Stomach (tissue), 19 donors: ENCODE measurements at places on chromosomes 1 and 21. TPM values are rescaled to one million over a fixed set of nuclear protein-coding genes. Genes with fewer than 3 reads are reported as not detected.

SPRR5 gene
- total RNA-seq: not detected

IFNLR1 gene
- not detected for total RNA-seq

TMIGD3 gene
- not detected for total RNA-seq

NES gene
- total RNA-seq: 3.2 TPM

PATJ gene
- total RNA-seq: 80.0 TPM

RCC1 gene
- total RNA-seq: 104 TPM

FMO5 gene
- total RNA-seq: 201 TPM

GRCh38 chr1:85224734-85225623, 24.2 kb upstream of the SYDE2 start:
- H3K36me3 ChIP-seq: no peaks in the 10 kb centered on the region
- peak; percentile 95 for DNase-seq
- peak overlapping the region; percentile 73 for H3K27ac ChIP-seq
- no peaks in the 10 kb centered on the region for H3K27me3 ChIP-seq

- H3K27ac ChIP-seq: no peak overlapping the region
- no peak overlapping the region for H3K4me3 ChIP-seq
- no peaks in the 10 kb centered on the region for H3K4me1 ChIP-seq
- DNase-seq: no peak
- H3K36me3 ChIP-seq: no peaks in the 10 kb centered on the region
Measured at GRCh38 chr1:202663131-202663530, 47.1 kb downstream of the SYT2 start.

GRCh38 chr1:55820501-55820900, 605.3 kb upstream of the USP24 start:
- DNase-seq: no peak
- H3K27me3 ChIP-seq: no peaks in the 10 kb centered on the region
- H3K4me1 ChIP-seq: no peaks in the 10 kb centered on the region
- no peak overlapping the region for H3K27ac ChIP-seq
- no peaks in the 10 kb centered on the region for H3K36me3 ChIP-seq
- no peak overlapping the region for H3K4me3 ChIP-seq

- no peak overlapping the region for H3K27ac ChIP-seq
- no peaks in the 10 kb centered on the region for H3K36me3 ChIP-seq
- no peaks in the 10 kb centered on the region for H3K27me3 ChIP-seq
- no peak overlapping the region for H3K4me3 ChIP-seq
- H3K4me1 ChIP-seq: peaks cover 4% of the 10 kb centered on the region
Measured at GRCh38 chr21:34190576-34191321, 117.4 kb downstream of the MRPS6 start.

DNA sequence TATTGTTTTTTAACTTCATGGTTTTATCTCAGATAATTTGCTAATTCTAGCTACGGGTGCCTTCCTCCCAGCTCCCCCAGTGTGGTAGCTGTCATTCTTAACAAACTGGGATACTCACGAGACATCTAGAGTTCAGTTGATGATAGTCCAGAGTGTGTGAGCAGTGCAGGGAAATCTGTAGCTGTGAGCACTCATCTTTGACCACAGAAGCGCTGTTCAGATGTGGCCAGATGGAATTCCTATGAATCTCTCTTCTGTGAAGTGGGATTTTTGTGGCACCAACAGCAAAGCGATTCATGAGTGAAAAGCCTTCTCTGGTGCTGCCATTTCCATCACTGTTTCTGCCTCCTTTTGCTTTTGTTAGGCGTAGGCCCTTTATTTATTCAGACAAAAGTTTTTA, 125.1 kb downstream of the NFIA start:
- no peaks in the 10 kb centered on the region for H3K36me3 ChIP-seq
- no peak overlapping the region for H3K27ac ChIP-seq
- no peak overlapping the region for H3K4me3 ChIP-seq
- DNase-seq: no peak
- H3K27me3 ChIP-seq: no peaks in the 10 kb centered on the region
- H3K4me1 ChIP-seq: peaks cover 36% of the 10 kb centered on the region

GRCh38 chr21:28742527-28742926, 250.2 kb downstream of the LTN1 start:
- no peaks in the 10 kb centered on the region for H3K36me3 ChIP-seq
- H3K27me3 ChIP-seq: no peaks in the 10 kb centered on the region
- H3K27ac ChIP-seq: no peak overlapping the region
- H3K4me3 ChIP-seq: no peak overlapping the region
- peaks cover 8% of the 10 kb centered on the region for H3K4me1 ChIP-seq

DNA sequence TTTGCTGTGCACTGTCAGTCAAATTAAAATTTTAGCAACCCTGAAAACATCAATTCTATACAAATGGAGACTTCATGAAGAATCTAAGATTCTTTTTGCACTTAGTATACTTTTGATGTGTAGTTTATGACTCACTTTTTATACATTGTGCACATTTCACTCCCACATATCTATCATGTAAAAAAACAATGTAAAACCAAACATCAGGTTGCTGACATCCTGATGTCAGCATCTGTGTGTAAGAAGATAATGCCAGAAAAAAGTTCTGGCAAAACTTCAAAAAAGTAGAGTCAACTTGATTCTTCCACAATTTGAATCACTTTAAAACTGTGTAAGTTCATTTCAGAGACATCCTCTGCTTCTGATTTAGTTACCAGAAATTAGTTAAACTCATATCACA, 115.7 kb downstream of the CENPF start:
- H3K4me1 ChIP-seq: no peaks in the 10 kb centered on the region
- H3K27ac ChIP-seq: no peak overlapping the region
- H3K27me3 ChIP-seq: no peaks in the 10 kb centered on the region
- DNase-seq: no peak
- H3K4me3 ChIP-seq: no peak overlapping the region

GRCh38 chr1:162666006-162666645, 33.9 kb downstream of the DDR2 start:
- DNase-seq: no peak
- no peak overlapping the region for H3K4me3 ChIP-seq
- no peaks in the 10 kb centered on the region for H3K27me3 ChIP-seq
- H3K27ac ChIP-seq: no peak overlapping the region

DNA sequence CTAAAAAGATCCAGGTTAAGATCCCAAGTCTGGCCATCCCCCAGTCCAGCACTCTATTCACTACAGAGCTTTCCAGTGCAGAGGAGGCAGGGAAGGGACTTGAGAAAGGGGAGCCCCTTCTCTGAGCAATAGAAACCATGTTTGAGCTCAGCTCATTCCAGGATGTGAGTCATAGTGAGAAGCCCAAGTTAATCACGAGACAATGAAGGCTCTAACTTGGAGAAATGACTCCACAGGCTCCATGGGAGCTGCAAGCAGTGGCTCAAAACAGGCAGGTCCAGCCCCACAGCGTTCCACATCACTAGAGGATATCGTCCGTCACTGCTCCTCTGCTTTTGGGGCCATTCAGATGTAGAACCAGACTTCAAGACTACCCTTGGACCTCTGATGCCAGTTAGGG, 59.1 kb downstream of the CAMK2N1 start:
- H3K27me3 ChIP-seq: peaks cover 18% of the 10 kb centered on the region
- no peak for DNase-seq
- H3K36me3 ChIP-seq: no peaks in the 10 kb centered on the region
- H3K4me3 ChIP-seq: no peak overlapping the region

GRCh38 chr1:176976225-176976624, 188.3 kb downstream of the ASTN1 start:
- no peak for DNase-seq
- no peaks in the 10 kb centered on the region for H3K4me1 ChIP-seq
- H3K27ac ChIP-seq: no peak overlapping the region
- H3K36me3 ChIP-seq: no peaks in the 10 kb centered on the region

DNA sequence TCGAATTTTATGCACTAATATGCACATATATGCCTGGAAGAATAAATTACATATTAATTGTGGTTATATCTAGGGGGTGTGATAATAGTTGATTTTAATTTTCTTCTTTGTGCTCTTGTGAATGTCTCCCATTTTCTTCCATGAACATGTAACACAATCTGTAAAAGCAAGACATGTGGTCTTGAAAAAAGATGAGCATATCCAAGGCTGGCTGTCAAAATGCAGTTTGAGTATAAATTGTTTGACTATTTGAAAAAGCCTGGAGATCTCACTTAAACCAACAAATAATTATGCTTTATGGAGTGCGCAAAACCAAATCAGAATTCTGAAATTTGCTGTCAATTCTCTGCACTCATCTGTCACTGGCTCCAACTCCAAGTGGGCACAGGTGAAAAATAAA, 143.9 kb downstream of the HMGB4 start:
- DNase-seq: no peak
- H3K4me1 ChIP-seq: no peaks in the 10 kb centered on the region
- no peak overlapping the region for H3K4me3 ChIP-seq
- no peaks in the 10 kb centered on the region for H3K36me3 ChIP-seq
- peaks cover 4% of the 10 kb centered on the region for H3K27me3 ChIP-seq

- no peaks in the 10 kb centered on the region for H3K4me1 ChIP-seq
- no peak for DNase-seq
- no peak overlapping the region for H3K27ac ChIP-seq
- no peaks in the 10 kb centered on the region for H3K27me3 ChIP-seq
- no peaks in the 10 kb centered on the region for H3K36me3 ChIP-seq
Measured at GRCh38 chr1:42970143-42970542, 11.5 kb upstream of the SLC2A1 start.

DNA sequence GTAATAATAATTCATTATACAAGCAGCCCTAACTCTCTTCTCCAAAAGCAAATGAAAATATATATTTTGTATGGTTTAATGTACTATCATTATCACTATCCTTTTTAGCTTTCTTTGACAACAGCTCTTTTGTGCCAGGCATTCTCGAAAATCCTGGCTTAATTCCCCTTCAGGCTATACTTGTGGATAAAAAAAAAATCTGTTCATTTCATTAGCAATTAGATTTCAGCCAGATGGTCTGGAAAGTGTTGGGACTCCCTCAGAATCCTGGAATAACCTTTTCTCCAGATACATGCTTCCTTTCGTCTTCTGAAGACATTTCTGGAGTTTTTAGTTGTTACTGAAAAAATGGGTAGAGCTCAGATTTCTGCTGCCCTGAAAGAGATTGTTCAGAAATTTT, 83.4 kb upstream of the PLPPR4 start:
- H3K36me3 ChIP-seq: no peaks in the 10 kb centered on the region
- no peaks in the 10 kb centered on the region for H3K4me1 ChIP-seq
- H3K4me3 ChIP-seq: no peak overlapping the region
- H3K27ac ChIP-seq: no peak overlapping the region
- H3K27me3 ChIP-seq: no peaks in the 10 kb centered on the region
- peak; percentile 40 for DNase-seq

DNA sequence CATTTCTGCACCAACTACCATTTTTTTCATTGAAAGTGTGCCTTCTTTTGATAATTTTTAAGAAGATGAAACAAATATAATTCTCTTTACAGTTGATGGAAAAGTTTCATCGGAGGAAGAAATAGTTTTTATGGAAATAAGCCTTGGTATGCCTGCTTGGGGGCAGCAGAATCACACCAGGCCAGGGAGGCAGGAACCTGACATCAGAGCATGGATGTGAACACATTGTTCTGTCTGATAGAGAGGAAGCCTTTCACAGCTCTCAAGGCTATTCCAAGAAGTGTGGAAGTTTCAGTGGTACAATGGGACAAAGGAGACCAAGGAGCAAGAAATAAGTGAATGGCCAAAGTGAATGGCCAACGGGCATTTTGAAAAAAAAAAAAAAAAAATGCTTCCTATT, 162.2 kb upstream of the KCNK2 start:
- no peak overlapping the region for H3K4me3 ChIP-seq
- no peak overlapping the region for H3K27ac ChIP-seq
- H3K36me3 ChIP-seq: no peaks in the 10 kb centered on the region
- no peak for DNase-seq

DNA sequence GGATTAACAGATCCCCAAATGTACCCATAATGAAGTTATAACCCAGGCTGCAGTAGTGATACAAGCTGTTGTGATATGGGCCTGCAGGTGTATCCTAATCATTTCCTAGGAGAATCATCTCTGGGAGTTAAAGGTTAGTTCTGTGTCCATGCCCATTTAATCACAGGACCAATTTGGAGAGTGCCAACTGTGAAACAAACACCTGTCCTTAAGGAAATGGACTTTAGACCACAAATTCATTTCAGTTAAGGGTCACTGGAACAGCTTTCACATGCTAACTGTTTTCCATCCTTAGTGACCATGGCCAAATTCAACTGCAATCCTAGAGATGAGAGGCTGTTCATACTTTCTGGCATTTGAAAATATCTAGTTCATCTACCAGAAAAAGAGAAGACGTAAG, 160.9 kb downstream of the GPATCH2 start:
- no peak for DNase-seq
- H3K27me3 ChIP-seq: no peaks in the 10 kb centered on the region
- H3K4me3 ChIP-seq: no peak overlapping the region
- no peaks in the 10 kb centered on the region for H3K36me3 ChIP-seq

GRCh38 chr1:59418363-59419144, 121.7 kb downstream of the FGGY start:
- H3K4me3 ChIP-seq: no peak overlapping the region
- H3K4me1 ChIP-seq: peaks cover 36% of the 10 kb centered on the region
- no peak overlapping the region for H3K27ac ChIP-seq
- DNase-seq: no peak

GRCh38 chr21:34039678-34040382, 33.5 kb upstream of the MRPS6 start:
- H3K4me3 ChIP-seq: no peak overlapping the region
- no peaks in the 10 kb centered on the region for H3K4me1 ChIP-seq
- peaks cover 6% of the 10 kb centered on the region for H3K27me3 ChIP-seq
- no peak for DNase-seq

GRCh38 chr1:177558372-177558771, 387.6 kb downstream of the BRINP2 start:
- no peaks in the 10 kb centered on the region for H3K4me1 ChIP-seq
- H3K4me3 ChIP-seq: no peak overlapping the region
- no peaks in the 10 kb centered on the region for H3K27me3 ChIP-seq

DNA sequence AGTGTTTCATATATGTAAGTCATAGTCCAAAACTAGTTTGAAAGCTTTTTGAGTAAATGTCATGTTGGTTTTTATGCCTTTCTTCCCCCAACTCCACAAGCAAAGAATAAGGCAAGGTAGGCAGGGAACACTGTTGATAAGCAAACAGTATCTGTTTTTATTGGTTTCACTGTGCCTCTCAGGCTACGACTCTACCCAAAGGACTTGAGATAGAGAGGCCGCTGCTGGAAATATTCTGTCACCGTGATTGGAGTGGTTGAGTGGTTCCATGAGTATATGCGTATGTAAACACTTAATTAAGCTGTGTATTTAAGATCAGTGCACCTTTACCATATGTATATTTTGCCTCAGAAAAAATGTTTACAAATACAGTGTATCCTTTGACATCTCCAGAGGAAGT, 138.1 kb upstream of the KIF26B start:
- H3K27me3 ChIP-seq: no peaks in the 10 kb centered on the region
- H3K4me1 ChIP-seq: no peaks in the 10 kb centered on the region
- no peaks in the 10 kb centered on the region for H3K36me3 ChIP-seq
- H3K27ac ChIP-seq: no peak overlapping the region
- no peak overlapping the region for H3K4me3 ChIP-seq

DNA sequence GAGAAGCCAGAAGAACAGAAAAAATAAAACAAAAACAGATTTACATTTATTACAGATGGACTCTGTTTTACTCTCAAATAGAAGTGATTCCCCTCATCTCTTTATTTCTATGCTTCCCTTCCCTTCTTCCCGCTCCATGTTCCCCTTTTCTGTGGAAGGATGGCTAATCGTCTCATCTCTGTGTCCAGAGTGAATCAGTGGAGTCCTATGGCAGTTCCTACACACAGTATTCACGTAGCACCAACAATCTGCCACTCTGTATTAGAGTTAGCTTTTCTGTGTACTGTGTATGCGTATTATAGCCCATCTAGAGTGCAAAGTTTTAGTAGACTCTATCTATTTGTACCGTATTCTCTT, 6.8 kb upstream of the ERO1B start:
- peaks cover 12% of the 10 kb centered on the region for H3K4me1 ChIP-seq
- H3K27ac ChIP-seq: peak overlapping the region; percentile 15
- H3K27me3 ChIP-seq: no peaks in the 10 kb centered on the region

- H3K36me3 ChIP-seq: no peaks in the 10 kb centered on the region
- H3K27ac ChIP-seq: no peak overlapping the region
- H3K4me1 ChIP-seq: peaks cover 13% of the 10 kb centered on the region
- no peak overlapping the region for H3K4me3 ChIP-seq
Measured at GRCh38 chr1:169529068-169529642, 43.4 kb upstream of the SLC19A2 start.
